ENCODE measurements at places on chromosomes 1 and 21.

GRCh38 chr21:15276243-15276642 is 211.4 kb upstream of the NRIP1 start:
- no peak for DNase-seq

DNA sequence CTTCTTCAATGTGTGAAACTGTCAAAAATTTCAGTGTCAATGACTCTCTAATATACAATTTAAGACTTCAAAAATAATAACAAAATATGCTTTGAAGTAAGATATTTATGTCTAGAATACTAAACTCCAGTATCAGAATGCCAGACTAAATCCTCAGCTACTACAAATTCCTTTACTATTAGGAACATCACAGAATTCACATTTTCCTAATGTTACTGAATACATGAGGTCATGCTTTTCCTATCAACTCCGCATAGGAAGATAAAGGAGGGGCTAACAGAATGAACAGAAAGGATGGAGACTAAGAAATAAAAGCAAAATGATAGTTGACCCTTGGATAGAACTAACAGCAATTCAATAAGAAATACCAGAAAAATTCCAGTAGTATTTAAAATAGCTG is 292.7 kb downstream of the SDCCAG8 start:
- DNase-seq: no peak

DNA sequence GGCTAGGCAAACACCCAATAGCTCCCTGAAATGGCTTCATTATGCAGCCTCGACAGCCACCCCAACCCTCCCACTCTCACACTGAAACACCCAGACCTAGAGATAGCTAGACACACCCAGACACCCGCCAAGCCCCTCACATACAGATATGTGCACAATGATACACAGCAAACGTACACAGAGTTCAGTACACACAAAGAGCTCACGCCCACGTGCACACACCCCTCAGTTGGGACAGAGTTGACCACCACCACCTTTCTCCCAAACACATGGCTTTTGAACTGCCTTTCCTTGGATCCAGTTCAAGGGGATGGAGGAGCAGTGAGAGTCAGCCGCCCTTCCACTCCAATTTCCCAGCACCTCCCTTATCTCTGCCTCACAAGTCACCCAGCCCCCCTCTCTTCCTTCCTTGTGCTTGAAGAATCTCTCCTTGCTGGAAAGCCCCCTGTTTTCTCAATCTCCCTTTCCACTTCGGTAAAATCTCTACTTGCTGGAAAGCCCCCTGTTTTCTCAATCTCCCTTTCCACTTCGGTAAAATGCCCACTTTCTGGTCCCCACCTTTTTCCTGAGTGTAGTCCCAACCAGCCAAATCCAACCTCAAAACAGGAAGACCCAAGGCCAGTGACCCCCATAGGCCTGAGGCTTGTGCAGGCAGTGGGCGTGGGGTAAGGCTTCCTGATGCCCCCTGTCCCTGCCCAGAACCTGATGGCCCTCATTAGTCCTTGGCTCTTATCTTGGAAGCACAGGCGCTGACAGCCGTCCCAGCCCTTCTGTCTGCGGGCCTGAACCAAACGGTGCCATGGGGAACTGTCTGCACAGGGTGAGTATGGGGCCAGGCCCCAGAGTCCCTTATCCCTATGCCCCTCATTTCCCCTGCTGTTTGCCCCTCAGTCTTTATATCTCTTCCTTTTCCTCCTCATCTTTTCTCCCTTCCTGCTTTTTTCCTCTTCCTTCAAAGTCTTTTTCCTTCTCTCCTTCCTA is at the start of gene ACKR1:
Gene ACKR1, plus strand, starts transcription at position 715 of the 981 bp plus-strand sequence. Its CDS starts 85 bp downstream, at position 800.
- no peak for DNase-seq

GRCh38 chr1:10906866-10907519 is 105.5 kb upstream of the TARDBP start:
- DNase-seq: no peak

- no peak for DNase-seq
Measured at GRCh38 chr1:215603319-215603718, 36.2 kb downstream of the KCTD3 start.

GRCh38 chr1:151325646-151326429 is 1.4 kb downstream of the PI4KB start:
- DNase-seq: no peak

DNA sequence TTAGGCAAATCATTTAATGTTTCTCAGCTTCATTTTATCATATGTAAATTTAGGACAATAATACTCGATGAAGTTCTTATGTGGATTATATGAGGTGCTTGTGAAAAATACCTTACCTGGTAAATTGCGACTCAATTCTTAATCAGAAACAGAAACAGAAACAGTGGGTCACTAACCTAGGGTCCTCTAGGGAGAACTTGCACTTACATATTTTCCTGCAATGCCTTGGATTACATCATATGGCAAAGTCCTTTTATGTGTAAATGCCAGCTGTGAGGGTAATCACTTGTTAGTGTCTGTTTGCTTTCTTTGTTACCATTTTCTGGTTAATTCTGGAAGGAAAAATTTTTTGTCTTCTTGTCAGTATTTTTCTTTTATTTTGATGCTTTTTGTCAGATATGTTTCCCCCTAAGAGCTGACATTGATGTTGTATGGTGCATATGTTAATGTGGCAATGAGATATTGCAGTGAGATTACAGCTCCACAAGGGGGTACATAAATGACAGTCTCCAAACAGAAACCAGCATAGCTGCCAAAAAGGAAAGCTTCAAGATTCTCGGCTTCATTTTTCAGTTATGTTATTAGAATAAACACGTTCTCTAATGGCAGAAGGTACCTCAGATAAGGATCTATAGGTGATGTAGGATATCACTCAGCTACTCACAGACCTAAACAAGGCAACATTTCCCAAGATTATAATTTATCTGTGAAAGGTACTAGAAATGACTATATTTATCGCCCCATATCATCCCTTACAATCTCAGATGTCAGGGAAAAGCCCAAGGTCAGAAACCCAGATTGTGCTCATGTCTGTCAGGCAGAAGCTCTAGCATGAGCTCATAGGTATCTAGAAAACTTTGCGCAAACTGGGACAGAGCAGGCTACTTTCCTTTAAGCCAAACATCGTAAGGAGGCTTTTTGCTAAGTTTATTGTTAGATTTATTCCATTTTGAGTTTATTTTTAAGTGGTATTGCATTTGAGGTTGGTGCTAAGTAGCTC is 119.9 kb downstream of the FASLG start:
- DNase-seq: no peak

- no peak for DNase-seq
Measured at GRCh38 chr1:237239248-237239647, 197.3 kb downstream of the RYR2 start.

DNA sequence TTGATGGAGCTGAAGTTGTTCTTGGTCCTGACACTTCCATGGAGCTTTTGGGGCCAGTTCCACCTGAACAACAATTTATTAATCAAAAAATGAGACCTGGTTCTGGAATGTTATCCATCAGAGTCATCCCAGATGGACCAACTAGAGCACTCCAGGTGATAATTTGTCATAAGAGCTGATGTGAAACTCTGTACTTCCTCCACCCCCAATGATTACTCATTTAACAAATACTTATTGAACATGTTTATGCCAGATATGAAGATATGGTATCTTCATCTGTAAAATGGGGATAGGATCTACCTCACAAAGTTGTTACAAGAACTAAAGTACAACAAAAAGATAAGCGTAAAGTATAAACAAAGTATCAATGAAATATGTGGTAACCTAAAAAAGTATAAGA is 153.2 kb downstream of the VPS13D start:
- DNase-seq: no peak

DNA sequence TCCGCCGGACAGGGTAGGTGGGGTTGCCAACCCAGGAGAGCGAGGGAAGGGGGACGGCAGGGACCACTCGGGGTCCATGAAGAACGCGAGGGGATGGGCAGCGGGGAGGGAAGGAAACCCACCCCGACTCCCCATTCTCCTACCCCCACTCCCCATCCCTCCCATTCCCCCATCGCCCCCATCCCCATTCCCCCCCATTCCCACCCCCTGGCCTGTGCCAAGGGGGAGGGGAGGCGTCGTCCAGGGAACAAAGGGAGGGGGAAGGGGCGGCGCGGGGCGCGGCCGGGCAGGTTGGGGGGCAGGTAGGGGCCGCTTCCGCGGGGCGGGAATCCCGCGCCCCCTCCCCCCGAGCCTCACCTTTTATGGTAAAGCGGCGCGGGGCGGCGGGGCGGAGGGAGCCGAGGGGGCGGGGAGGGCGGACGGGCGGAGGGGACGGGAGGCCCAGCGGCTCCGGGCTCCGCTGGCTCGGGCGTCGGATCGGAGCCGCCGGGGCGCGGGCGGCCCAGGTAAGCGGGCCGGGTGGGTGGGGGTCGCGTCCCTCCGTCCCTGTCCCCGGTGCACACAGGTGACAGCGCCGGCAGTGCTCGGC is at the start of gene FBLIM1:
Gene FBLIM1, plus strand, starts transcription at position 453 of the 589 bp plus-strand sequence. CDS start 6,189 bp downstream, outside the sequence.
- no peak for DNase-seq

GRCh38 chr1:230824919-230825721 is 43.2 kb downstream of the C1orf198 start:
- DNase-seq: no peak

- no peak for DNase-seq
Measured at GRCh38 chr1:204853436-204853835, 17.2 kb upstream of the NFASC start.

GRCh38 chr1:65650682-65651081 is 142.0 kb upstream of the PDE4B start:
- no peak for DNase-seq
